Mesangial cell (primary cell): ENCODE measurements at places on chromosomes 1 and 21. TPM values are rescaled to one million over a fixed set of nuclear protein-coding genes. Genes with fewer than 3 reads are reported as not detected.

PEAR1 gene
- total RNA-seq = 18.0 and 26.7 TPM in 2 replicates

GON4L gene
- total RNA-seq = 12.1 and 17.5 TPM in 2 replicates

ZNF593OS gene
- total RNA-seq = 0.13 TPM in 1 of 2 replicates, not detected in the other

GJA8 gene
- not detected in 2 replicates for total RNA-seq

CSF3R gene
- total RNA-seq = not detected in 2 replicates

RHOU gene
- 0.49 and 3.5 TPM in 2 replicates for total RNA-seq

SMCP gene
- not detected in 2 replicates for total RNA-seq

ERMAP gene
- total RNA-seq = 8.1 and 13.4 TPM in 2 replicates

OR2L8 gene
- total RNA-seq = not detected in 2 replicates

ALX3 gene
- total RNA-seq = not detected in 2 replicates

KRTAP12-2 gene
- not detected in 2 replicates for total RNA-seq

TRIM67 gene
- 1.1 TPM in 1 of 2 replicates, not detected in the other for total RNA-seq

TMEM240 gene
- 1.8 and 3.8 TPM in 2 replicates for total RNA-seq

SPRR2G gene
- not detected in 2 replicates for total RNA-seq

OR10J1 gene
- not detected in 2 replicates for total RNA-seq

PROK1 gene
- not detected in 2 replicates for total RNA-seq

ERG gene
- total RNA-seq = 0.13 and 0.16 TPM in 2 replicates

SV2A gene
- 8.6 and 11.2 TPM in 2 replicates for total RNA-seq

FCRL1 gene
- total RNA-seq = not detected in 2 replicates

SHISA4 gene
- 19.2 and 36.9 TPM in 2 replicates for total RNA-seq

FOXD3 gene
- not detected in 2 replicates for total RNA-seq

SYNC gene
- total RNA-seq = 13.5 and 19.3 TPM in 2 replicates

CLCA4 gene
- total RNA-seq = not detected in 2 replicates

LORICRIN gene
- not detected in 2 replicates for total RNA-seq

CTH gene
- total RNA-seq = 5.9 and 6.5 TPM in 2 replicates

CR2 gene
- total RNA-seq = not detected in 2 replicates

PRKAB2 gene
- 5.9 and 9.6 TPM in 2 replicates for total RNA-seq

VSIG8 gene
- total RNA-seq = not detected in 2 replicates

PCP4 gene
- 0.63 TPM in 1 of 2 replicates, not detected in the other for total RNA-seq

SERPINC1 gene
- 0.25 TPM in 1 of 2 replicates, not detected in the other for total RNA-seq

IRF6 gene
- 3.1 and 11.8 TPM in 2 replicates for total RNA-seq

RUNX1 gene
- total RNA-seq = 14.3 and 28.4 TPM in 2 replicates

VANGL2 gene
- total RNA-seq = 7.3 and 13.2 TPM in 2 replicates

LELP1 gene
- not detected in 2 replicates for total RNA-seq

PRAMEF4 gene
- not detected in 2 replicates for total RNA-seq
